ENCODE measurements at places on chromosomes 7 and 10.

DNA sequence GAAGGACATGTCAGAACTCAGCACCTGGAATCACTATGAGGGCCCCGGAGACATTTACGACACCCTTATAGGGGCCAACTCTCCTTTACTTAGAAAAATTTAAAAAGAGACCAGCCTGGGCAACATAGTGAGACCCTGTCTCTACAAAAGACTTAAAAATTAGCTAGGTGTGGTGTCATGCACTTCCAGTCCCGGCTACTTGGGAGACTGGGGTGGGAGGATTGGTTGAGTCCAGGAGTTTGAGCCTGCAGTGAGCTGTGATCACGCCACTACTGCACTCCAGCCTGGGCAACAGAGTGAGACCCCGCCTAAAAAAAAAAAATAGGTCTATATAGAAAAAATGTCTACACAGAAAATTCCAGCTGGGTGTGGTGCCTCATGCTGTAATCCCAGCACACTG is 7.5 kb upstream of the CYTH3 start:
- DNase-seq = no peak

DNA sequence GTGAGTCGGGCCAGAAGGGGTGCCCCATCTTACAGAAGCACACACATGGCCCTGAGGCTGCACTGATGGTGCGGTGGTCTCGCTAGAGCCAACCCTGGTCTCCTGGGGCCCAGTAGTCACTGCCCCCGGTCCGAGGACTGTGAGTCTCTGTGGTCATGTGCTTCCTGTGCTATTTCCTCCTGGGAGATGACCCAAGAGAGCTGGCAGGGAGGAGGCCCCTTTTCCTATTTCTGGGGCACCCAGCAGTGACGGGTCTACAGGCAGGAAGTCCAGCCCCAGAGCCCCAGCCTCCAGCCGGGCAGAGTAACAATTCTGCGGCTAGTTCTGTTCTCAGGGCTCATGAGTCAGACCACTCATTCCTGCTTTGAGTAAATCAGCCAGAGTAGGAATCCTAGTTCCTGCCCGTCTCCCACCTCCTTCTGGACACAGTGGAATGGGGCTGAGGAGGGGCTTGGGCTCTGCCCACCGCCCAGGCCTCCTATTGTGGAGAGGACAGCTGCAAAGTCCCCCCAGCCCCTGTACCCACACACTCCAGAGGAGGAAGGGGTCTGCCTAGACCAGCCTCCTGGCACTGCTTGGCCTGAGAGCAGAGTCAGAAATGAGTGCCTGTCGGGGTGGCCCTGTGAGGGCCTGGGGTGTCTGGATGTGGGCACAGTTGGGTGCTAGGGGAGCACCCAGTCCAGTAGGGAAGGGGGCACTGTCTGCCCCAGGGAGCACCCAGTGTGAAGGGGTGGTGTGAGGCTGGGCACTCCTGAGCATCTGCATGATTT is 80.5 kb upstream of the PPIF start:
- DNase-seq = no peak

DNA sequence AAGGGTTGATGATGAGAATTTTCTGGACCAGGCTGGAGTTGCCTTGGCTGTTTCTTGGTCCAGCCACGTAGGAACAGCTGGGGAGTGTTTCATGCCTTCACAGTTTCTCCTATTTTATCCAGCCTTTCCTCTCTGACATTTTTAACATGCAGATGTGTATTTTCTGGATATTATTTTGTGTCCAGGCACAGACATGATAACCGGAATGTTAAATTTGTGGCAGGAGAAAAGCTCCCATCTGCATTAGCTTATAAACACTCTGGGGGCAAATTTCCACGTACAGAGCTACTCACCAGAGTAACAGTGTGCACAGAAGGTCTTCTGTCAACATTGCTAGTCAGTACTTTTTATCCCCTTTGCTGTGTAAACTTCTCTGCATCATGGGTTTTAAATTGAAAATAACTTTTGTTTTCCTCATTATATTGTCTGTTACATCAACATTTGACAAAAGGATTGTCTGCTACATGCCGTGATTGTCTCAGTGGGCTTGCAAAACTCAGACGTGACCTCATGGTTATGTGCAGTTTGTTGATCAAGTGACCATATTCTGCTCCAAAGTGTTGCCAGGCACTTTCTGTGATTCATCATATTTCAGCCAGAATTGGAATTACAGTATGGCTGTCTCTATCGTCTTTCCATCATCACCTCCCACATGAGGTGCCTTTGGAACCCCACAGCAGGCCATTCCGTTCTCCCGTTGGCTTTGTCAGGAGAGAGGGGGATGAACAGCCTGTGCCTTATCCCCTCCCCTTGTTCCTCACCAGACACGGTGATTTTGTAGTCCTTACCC is 41.4 kb downstream of the INSYN2A start:
- DNase-seq = no peak

DNA sequence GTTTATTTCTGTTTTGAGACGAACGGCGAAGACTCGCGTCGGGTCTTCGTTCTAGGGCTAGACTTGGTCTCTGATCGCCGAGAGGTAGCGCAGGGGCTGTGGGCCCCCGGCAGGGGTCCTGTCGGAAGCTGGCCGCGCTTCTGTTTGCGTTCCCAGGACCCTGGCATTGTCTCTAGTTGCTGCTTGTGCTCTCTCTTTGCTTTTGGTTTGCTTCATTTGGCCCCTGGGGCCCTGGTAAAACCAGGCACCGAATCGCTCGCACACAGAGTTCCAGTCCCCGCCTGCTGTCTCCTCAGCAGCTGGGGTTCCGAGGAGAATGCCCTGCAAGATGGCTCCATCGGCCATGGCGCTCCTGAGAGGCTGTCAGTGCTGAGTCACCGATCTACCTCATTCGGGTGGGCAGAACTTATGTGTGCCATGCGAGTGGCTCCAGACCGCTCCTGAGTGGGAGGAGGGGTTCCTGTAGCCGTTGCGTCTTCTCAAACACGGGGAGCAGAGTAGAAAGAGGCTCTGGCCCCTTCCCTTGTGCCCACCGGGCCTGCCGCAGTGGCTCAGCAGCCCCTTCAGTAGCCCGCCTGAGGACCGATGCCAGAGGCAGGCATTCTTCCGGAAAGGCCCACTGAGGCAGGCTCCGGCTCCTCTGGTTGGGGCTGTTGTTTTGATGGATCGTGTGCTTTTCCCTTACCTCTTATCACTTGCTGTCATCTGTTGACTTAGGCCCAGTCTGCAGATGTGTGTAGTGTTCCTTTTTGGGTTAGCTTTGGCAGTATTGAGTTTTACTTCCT is 826 bp downstream of the CHPF2 start:
- DNase-seq = peak; percentile 55

DNA sequence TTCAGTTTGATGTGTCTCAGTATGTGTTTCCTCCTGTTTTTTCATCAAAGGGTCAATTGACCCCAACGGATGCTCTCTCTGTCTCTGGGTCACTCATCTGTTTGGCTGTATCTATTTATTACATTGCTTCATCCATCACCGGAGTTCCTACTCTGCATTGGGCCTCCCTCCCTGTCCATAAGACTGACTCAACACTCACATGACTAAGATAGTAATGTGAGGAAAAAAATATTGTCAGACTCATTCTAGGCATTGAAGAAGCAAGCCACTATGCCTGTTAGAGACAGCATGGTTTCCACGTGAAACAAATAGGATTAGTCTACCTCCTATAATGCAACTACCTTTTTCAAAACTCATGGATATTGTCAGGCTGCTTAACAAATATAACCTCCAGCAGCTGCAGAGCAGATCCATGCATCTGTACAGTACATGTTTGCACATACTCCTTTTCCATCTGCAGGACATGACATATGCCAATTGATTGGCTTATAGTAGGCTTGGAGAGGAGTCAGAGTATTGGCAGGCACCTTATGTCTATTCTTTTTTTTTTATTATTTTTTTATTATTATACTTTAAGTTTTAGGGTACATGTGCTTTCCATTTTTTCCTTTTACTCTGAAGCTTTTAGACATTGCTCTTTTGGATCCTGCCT is 275.2 kb downstream of the LRRTM3 start:
- DNase-seq = no peak

DNA sequence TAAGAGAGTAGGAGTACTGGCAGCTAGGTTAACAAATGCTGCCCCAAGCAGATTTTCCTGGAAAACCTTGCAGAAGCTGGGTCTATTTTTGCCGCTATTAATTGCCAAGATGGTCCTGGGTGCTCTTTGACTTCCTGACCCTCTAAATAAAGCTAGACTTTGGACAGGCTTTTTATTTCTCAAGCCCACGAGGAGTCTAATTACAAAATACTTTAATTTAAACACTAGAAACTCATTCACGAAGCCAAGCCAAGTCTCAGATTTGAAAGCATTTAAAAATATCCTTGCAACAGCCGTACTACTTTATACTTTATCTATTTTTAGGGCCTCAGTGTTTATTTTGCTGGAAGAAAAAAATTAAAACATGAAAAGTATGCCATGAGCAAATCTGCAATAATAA is 45.1 kb downstream of the TMEM26 start:
- DNase-seq = no peak

- no peak for DNase-seq
Measured at GRCh38 chr10:32661346-32661745, 215.4 kb downstream of the CCDC7 start.

DNA sequence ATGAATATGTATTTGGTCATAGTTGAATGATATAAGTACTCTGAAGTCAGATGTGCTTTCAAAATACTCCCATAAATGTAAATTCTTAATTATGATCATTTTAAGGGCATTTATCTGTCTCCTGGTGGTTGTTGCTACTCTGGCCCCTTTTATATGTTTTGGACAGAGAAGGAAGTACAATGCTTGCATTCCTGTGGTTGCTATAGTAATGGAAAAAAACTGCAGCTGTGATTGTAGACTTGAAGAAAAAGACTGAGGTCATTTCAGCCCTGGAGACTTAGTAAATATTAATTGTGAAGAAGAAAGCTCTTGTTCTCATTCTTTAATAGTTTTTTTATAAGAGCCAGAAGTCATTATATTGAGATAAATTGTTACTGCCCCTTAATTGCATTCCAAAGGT is 70.2 kb upstream of the FERD3L start:
- no peak for DNase-seq

DNA sequence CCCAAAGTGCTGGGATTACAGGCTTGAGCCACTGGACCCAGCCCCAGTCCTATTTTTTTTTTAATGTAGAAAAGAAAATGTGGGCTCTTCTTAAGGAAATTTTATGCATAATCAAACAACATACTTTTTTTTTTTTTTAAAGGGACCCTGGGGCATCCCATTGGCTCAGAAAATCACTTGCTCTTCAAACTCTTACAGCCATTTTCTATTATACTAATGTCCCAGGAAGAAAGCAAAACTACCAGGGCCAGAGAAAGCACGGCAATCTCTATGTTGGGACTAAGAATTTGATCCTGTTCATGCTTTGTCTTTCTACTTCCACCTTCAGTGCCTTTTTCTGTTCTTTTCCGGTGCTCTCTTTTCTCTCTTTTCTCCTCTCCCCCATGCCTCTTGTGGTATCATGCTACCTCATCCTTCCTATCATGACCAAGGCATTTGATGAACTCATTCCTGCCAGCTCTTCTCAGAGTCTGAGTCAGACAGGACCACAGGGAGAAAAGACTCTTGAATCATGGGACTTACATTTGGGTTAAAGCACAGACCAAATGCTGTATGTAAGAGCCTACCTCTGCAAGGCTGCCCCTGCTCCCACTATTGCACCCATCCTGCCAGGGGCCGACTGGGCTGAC is 76.4 kb upstream of the CCNY start:
- DNase-seq = no peak

DNA sequence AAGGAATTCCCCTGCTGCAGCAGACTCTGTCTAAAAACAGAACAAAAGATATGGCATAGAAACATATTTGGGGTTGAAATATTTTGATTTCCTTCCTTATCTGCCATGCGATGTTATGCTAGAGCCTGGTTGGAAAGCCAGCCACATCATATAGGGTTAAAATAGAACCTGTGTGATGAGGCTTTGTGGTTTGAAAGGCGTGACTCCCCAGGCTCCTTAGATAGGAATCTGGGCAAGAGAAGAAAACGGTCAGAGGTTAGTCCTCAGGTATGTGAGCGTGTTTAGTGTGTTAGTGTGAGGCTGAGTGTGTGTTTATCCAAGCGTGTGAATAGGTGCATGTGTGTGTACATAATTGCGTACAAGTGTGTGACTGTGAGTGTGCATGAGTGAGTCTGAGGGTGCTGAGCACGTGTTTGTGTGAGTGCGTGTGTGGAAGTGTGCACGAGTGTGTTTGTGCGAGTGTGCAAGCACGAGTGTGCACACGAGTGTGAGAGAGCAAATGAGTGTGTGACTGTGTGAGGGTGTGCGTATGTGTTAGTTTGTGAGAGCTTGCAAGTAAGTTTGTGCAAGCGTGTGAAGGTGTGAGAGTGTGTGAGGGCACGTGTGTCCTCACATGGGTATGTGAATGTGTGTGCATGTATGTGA is 79.9 kb downstream of the COL26A1 start:
- DNase-seq = no peak

DNA sequence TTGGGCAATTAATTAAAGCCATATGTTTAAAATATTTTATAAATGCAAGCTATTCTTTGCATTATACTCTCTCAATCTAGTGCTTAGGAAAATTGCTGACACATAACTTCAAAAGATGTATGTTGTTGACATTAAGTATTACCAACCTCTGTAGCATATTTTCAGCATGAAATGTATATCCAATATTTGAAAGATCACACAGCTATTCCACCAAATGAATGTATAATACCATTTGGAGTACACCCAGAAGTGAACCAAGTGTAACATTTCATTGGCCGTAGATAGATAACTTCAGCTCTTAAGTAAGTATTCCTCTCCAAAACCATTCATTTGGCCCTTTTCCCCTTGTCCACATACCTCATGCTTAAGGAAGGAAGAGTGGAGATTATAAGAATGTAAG is 104.6 kb downstream of the HECTD2 start:
- DNase-seq = no peak

- DNase-seq = no peak
Measured at GRCh38 chr7:47379629-47380324, 202.1 kb downstream of the TNS3 start.

GRCh38 chr7:127571741-127572505 is 13.5 kb downstream of the GCC1 start:
- DNase-seq = no peak

DNA sequence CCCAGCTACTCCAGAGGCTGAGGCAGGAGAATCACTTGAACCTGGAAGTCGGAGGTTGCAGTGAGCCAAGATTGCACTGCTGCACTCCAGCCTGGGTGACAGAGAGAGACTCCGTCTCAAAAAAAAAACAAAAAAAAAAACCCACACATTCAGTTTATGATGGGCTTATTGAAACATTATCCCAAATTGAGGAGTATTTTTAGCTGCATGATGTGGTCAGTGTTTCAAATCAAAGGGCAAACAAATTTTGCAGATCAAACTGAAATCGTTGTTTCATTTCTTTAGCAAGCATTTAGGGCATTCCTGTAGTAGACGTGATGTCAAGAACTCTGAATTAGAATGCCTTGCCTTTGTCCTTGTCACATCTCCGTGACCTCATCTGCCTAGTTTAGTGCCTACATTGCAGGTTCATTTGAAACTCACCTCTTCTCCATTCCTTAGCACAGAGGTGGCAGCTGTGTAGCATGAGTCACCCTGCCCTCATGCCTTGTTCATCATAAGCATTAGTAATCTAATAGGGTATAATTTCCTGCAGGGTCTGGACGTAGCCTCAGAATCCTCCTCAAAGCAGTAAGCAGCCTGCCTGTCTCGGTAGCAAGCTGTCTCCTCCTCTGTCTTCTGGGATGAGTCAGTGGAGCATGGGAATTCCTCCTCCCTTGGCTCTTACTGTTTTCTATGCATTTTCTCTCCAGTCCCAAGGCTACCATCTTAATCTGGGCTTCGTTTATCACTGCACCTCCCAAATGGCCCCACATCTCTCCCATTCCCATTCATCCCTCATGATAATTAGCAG is 73.8 kb downstream of the CUL1 start:
- no peak for DNase-seq
